CD4-positive, alpha-beta T cell treated with Interleukin-17A for 4 hours (primary cell): ENCODE measurements at places on chromosomes 4 and X.
A peak's percentile ranks its signal among the peaks of the same experiment; 100 is the strongest.

DNA sequence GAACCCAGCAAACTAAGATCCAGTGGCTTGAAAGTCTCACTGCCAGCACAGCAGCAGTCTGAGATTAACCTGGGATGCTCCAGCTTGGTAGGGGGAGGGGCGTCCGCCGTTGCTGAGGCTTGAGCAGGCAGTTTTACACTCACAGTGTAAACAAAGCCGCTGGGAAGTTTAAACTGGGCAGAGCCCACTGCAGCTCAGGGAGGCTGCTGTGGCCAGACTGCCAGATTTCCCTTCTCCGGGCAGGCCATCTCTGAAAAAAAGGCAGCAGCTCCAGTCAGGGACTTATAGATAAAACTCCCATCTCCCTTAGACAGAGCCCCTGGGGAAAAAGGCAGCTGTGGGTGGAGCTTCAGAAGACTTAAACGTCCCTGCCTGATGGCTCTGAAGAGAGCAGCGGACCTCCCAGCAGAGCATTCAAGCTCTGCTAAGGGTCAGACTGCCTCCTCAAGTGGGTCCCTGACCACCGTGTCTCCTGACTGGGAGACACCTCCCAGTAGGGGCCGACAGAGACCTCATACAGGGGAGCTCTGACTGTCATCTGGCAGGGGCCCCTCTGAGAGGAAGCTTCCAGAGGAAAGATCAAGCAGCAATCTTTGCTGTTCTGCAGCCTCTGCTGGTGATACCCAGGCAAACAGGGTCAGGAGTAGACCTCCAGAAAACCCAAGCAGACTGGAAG, 45.1 kb upstream of the CDX4 start:
- no peak for DNase-seq

DNA sequence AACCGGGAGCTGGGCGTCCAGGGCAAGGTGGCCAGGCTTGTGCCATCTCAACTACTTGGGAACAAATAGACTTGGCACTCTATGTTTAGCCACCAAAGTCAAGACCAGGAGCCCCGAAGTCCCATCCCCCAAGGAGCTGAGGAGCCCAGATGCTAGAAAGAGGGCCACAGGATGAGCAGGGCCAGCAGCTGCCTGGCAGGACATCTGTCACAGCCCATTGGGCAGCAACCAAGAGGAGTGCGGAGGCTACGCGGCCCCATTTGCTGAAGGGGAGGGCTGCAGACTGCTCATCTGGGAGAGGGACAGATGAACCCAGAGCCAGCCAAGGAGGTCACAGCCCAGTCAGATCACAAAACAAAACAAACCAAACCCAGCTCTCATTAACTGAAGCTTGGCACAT, 22.9 kb upstream of the SOWAHD start:
- DNase-seq, result no peak

DNA sequence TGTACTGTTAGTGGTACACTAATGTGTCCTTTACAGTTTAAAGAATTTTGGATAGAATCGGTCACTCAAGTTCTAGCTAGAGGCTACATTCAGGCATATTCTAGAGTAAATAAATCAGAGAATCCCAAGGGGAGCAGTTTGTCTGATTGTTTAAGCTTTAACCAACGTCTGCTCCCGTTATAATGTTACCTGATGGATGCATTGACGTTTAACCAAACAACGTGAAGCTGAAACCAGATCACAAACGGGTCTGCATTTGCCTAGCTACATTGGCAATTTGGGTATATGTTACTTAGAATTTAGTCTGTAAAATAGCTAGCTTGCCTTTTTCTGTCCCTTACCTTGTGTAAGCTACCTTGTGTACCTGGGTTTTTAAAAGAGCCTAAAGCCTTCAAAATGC, 1.6 kb downstream of the PI4K2B start:
- DNase-seq, result no peak

- DNase-seq, result peak; percentile 66
These were observed at the start of gene MTMR1 for GRCh38 chrX:150692831-150693724. Gene MTMR1 (plus strand): TSS chrX:150693396. CDS start chrX:150693531, 135 bp downstream.

- DNase-seq, result no peak
These were observed 93.7 kb downstream of the C4orf33 start for GRCh38 chr4:129189630-129190029.

GRCh38 chr4:124633285-124633941, 79.1 kb downstream of the ANKRD50 start:
- DNase-seq, result no peak

DNA sequence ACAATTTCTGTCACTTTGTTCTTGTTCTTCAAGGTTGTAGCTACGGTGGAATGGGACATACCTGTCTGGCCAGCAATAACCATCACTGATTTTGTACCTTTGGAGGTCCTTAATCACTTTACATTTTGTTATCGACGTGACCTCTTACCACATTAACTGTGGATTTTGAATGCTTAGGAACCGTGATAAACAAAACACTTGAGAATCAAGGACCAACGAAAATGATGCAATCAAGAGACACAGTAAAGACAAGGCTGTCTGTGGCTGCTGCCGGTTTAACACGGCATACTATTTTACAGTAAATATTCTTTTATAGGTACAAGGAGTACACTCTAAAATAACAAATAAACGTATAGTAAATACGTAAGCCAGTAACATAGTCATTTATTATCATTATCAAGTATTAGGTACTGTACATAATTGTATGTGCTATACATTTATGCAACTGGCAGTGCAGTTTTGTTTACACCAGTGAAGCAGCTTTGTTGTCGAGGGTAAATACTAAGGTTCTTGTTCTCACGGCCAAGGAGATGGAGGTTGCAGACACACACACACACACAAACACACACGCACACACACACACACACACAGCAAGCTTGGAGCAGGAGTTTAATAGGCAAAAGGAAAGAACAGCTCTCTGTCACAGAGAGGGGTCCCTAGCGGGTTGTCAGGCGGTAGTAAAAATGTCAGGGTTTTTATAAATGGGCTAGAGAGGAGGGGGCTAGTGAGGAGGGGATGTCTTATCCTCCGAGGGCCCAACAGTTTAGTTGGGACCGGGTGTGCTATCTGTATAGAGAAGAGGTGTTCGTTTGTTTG, 194.7 kb upstream of the CXorf51B start:
- DNase-seq, result no peak

- no peak for DNase-seq
These were observed 95.7 kb downstream of the CPZ start for GRCh38 chr4:8688041-8688907.

DNA sequence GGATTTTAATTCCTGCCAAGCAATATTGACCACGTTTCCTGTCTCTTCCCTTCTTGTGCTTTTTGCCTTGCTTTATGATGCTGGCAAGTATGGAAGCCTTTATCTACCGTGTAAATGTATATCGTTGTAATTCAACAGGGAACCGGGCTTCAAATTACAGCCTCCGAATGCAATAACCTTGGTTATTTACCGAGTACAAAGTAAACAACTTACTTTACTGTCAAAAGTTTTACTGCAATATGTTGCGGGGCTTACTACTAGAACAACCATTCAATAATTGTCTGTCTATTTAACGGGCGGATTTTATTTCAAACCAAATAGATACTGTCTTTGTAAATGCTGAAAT, 73.1 kb downstream of the PALLD start:
- no peak for DNase-seq

DNA sequence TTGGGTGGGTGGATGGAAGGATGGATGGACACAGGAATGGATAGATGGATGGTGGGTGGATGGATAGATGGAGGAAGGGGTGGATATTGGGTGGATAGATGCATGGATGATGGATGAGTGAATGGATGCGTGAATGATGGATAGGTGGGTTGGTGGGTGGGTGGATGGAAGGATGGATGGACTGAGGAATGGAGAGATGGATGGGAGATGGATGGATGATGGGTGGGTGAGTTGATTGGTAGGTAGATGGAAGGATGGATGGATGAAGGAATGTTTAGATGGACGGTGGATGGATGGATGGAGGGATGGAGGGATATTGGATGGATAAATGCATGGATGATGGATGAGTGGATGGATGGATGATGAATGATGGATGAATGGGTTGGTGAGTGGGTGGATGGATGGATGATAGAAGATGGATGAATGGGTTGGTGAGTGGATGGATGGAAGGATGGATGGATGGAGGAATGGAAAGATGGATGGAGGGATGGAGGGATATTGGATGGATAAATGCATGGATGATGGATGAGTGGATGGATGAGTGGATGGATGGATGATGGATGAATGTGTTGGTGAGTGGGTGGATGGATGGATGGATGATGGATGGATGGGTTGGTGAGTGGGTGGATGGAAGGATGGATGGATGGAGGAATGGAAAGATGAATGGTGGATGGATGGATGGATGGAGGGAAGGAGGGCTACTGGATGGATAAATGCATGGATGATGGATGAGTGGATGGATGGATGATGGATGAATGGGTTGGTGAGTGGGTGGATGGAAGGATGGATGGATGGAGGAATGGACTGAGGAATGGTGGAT, 50.4 kb upstream of the GRPEL1 start:
- no peak for DNase-seq

- no peak for DNase-seq
These were observed 105.1 kb downstream of the FNIP2 start for GRCh38 chr4:158873795-158874401.

GRCh38 chr4:176671532-176671931, 121.2 kb downstream of the VEGFC start:
- no peak for DNase-seq

GRCh38 chr4:113148925-113149324, 99.5 kb downstream of the ANK2 start:
- DNase-seq, result no peak

GRCh38 chr4:154234576-154234975, 257.0 kb downstream of the DCHS2 start:
- no peak for DNase-seq

DNA sequence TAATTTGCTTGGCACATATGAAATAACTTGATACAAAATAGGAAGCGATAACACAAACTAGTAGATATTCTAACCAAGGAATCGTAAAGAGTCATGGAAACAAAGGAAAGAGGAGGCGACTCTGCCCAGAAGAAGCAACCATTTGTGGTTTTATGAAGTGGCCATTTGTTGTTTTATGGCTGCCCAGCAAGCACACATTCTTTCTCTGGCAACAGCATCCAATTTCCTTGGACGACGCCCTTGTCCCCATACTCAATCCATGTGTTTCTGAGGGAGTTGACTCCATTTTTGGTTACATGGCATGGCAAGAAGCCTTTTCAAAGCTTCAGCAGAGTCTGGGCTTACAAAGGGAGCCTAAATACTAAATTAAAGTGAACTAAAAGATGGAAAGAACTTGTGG, 295.1 kb downstream of the INPP4B start:
- DNase-seq, result no peak

DNA sequence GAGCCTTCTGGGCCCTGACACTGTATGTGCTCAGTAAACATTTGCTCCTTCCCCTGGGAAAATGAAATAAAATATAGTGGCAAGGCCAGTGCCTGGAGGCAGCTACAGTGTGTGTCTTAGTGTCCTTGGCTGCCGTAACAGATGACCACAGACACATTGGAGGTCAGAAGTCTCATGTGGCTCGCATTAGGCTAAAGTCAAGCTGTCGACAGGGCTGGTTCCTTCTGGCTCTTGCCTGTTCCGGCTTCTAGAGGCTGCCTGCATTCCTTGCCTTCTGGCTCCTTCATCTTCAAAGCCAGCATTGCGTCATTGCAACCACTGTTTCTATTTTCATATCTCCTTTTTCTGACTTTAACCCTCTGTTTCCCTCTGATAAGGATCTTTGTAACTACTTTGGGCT, 83.6 kb upstream of the STX18 start:
- no peak for DNase-seq

DNA sequence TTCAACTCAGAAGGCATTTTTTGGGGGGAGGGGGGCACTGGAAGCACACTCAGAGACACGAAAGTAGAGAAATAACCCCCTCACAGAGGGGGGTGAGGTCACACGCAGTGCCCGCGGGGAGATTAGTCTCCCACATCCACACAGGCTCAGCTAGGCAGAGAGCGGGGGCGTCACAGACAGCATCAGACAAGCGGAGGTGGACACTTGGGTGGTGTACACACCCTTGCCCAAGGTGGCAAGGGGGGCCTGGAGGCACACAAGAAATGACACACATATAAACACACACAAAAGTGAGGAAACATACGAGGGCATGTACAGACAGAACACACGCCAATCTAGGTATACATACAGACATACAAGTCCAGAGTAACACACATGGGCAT, 637 bp upstream of the SYN1 start:
- no peak for DNase-seq

DNA sequence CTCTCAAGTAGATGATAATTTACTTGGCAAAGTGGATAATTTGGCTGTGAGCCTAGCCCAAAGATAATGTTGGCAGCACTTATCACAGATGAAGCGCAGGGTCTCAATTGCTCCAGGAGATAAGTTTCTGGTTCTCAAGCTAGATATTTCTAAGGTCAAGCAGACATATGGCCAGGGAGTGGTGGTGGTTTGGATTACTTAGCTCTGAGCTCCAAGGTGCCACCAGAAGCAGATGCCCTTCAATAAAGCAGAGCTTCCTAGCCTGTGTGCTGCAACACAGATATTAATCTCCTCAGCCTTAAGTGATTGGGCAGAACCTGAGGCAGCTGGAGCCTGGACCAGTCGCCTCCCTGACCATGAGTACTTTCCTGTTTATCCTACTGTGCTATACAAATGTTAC, 79.2 kb upstream of the NALF2 start:
- no peak for DNase-seq

- peak; percentile 15 for DNase-seq
These were observed 2.3 kb downstream of the CD99 start for GRCh38 chrX:2693113-2694002.

DNA sequence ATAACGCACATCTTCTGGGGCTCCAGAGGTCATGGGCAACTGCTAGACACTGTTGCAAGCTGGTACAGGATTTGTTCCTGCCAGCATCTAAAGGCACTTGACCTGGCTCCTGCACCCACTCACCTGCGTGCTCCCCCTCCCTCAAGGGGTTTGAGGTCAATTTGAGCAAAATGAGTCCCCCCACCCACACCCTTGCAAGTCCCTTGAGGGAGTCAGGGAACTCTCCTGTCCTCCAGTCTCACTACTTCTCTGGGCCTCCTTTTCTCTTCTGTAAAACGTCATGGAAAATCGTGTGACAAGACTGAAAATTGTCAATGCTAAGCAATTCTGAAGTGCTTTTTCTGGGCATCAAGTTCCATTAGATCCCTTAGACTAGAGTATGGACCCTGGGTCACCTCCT, 39.9 kb upstream of the PGK1 start:
- no peak for DNase-seq

DNA sequence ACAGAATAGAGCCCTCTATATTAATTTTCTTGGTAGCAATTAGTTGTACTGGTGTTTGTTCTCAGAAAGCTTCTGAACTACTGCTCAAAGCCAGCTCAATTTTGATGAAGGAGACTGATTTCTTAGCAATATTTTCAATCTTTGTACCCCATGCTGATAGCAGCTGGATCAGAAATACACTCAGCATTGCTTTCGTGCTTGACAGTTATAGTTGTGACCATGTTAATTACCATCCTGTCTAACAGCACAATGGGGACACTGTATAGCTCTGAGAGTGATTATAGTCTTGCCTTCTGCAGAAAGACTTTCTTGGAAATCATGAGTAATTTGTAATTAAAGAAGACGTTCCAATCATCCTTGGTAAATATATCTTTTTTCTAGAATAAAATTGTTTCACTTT, 79.7 kb upstream of the GNPDA2 start:
- no peak for DNase-seq

GRCh38 chr4:38948551-38948950, 80.9 kb downstream of the FAM114A1 start:
- peak; percentile 8 for DNase-seq
